ENCODE measurements at places on chromosomes 12 and 14.

DNA sequence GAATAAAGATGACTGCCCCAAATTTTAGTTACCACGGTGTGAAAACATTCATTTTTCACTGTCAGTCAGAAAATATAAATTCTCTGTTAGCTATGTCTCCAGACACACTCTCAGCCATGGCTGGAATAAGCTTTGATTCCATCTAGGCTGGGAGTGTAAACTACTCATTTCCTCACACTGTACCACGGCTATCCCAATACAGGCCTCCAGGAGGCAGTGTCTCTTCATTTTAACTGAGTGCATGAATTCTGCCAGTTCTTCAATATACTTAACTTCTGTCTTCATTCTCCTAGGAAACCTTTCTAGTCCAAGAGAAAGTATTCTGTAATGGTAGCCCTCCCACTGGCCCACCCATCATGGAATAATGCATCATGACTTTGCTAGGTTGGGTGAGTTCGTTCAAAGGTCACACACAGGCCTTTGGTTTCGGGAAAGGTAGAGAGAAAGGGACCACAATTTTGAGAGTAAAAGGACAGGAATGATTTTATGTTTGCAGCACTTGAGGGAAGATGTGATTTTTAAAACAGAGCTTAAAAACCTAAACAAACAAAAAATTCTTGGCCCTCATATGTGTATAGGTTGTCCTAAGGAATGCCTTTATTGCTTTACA lies 381.1 kb downstream of the SEC23A start:
- no peak for DNase-seq

GRCh38 chr12:60148109-60148508 lies 552.3 kb downstream of the SLC16A7 start:
- DNase-seq: no peak

- no peak for DNase-seq
Measured at GRCh38 chr12:21745258-21745657, 29.2 kb downstream of the KCNJ8 start.

DNA sequence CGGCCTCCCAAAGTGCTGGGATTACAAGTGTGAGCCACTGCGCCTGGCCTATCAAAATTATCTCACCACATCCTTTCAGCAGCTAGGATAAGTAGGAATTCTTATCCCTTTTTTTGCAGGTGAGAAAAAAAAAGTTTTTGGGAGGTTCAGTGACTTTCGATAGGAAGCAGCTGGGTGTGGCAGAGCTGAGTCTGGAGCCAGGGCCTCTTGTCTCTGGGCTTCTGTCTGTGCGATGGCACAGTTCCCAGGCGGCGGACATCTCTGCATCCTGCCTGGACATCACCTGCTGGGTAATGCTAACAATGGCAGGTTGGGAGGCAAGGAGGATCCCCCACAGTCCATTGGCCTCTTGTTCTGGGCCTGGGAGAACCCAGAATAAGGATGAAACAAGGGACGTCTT lies 12.5 kb downstream of the NRXN3 start:
- DNase-seq: no peak

DNA sequence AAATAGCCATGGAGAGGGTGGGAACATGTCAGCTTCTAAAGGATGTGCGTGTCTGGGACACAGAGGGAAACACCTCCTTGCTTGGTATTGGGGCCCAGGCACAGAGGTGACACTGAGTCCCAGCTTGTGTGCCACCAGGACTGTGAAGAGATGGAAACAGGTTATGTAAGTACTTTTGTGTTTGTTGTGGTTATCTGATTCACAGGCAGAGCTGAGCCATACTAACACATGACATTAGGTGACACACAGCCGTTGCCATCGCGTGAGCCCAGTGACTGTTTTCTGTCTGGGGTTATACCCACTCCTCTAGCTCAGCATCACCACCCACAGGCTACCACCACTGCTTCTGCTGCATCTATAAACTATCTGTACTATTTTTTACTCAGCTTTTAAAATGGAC lies 12.1 kb upstream of the FLVCR2 start:
- peak; percentile 90 for DNase-seq

DNA sequence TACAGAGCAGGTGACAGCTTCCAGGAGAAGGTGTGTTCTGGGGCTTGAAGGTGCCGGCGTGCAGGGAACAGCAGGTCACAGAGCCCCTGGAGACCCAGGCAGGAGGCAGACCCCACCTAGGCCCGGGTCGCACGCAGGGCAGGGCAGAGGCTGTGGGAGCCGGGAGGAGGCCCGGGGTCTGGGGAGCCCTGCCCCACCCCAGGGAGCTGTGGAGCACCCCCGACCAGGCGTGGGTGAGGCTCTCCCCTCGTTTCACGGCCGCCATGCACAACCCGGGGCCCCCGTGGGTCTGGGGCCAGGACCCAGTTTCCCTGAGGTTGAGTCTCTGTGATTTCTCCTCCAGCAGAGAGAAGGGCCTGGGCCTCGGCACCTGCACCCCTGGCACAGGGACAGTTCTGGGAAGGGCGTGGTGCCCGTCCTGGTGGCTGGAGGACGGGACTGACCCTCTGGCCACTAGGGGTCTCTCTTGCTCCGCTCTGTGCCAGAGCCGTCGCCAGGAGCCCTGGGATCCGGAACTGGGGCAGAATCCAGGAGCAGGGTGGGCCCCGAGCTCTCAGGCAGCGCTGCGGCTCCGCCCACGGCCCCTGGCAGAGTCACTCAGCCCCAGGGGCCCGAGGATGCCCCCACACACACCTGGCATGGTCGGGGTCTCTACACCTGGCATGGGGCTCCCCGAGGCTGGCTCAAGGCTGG lies 75.2 kb upstream of the FBRSL1 start:
- DNase-seq: peak; percentile 72

- DNase-seq: no peak
Measured at GRCh38 chr14:72849222-72849621, 44.7 kb downstream of the DPF3 start.

- no peak for DNase-seq
Measured at GRCh38 chr12:104048811-104049210, 1.2 kb downstream of the GLT8D2 start.

GRCh38 chr12:72209086-72209485 lies 63.1 kb upstream of the TRHDE start:
- DNase-seq: no peak

- no peak for DNase-seq
Measured at GRCh38 chr14:66380143-66380542, 106.0 kb upstream of the CCDC196 start.

- peak; percentile 55 for DNase-seq
Measured at GRCh38 chr12:57063991-57064685, 14.2 kb upstream of the MYO1A start.

DNA sequence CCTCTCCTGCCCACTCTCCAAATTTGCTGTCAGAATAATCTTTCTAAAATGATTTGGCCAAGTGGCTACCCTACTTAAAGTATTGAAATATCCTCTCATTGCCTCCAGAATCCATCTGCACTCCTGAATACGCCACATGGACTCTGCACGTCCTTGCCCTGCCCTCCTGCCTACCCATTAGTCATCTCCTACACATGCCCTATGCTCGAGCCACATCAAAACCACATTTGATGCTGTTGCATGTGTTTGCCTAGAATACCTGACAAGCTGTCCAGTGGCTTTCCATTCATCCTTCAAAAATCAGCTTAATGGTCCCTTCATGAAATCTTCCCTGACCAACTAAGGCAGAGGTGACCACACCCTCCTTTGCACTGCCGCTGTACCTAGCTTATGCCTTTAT lies 17.0 kb downstream of the VCPKMT start:
- DNase-seq: no peak

- DNase-seq: no peak
Measured at GRCh38 chr14:94665121-94665520, 52.9 kb downstream of the SERPINA3 start.

- no peak for DNase-seq
Measured at GRCh38 chr12:96501908-96502307, 12.5 kb downstream of the CFAP54 start.

- DNase-seq: peak; percentile 76
Measured at GRCh38 chr12:3803865-3804472, 51.1 kb upstream of the CRACR2A start.

DNA sequence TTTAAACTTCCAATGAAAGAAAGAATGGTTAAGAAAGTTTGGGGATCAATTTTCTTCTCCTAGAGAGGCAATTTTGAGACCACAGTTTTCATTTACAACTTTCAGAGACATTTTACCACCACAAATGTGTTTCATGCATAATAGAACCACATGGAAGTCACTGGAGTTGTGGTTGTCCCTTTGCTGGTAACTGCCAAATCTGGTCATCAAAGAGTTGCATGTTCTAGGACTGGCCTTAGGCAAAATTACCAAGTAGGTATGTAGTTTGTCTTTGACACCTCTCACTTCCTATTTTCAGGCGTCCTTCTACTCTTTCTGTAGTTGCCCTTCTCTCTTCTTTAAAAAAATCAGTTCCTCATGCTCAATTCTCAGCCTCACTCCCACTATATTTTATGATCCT lies 54.3 kb upstream of the TMX1 start:
- no peak for DNase-seq

- DNase-seq: no peak
Measured at GRCh38 chr12:69056743-69057515, 124.0 kb upstream of the CPM start.

DNA sequence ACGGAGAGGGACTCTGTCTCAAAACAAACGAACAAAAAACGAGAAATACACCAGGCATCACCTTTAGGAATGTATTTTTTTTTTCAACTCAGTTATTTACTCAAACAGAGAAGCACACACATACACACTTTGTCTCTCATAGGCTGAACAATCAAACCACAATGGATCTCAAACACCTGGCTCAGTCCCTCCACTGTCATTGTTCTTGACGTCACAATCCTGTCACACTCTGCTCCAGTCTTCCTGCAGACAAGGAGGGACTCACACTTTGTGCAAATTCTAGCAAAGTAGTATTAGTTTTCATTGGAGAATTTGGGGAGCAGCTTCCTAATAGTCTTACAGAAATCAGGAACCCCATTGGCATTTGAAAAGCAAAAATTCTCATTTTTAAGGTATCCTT lies 727.8 kb downstream of the BCL11B start:
- no peak for DNase-seq

DNA sequence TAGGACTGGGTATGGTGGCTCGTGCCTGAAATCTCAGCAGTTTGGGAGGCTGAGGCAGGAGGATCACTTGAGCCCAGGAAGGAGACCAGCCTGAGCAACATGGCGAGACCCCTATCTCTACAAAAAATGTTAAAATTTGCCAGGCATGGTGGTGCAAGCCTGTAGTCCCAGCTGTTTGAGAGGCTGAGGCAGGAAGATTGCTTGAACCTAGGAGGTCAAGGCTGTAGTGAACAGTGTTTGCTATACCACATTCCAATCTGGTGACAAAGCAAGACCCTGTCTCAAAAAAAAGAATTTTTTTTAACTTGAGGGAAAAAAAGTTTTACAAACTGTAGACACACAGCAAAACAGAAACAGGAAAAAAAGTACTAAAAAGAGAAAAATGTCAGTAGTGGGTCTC lies 2.3 kb upstream of the MAP3K9 start:
- no peak for DNase-seq

GRCh38 chr14:35201066-35201465 lies 78.7 kb downstream of the PRORP start:
- no peak for DNase-seq

GRCh38 chr14:99344051-99344758 lies 72.2 kb upstream of the BCL11B start:
- DNase-seq: no peak

DNA sequence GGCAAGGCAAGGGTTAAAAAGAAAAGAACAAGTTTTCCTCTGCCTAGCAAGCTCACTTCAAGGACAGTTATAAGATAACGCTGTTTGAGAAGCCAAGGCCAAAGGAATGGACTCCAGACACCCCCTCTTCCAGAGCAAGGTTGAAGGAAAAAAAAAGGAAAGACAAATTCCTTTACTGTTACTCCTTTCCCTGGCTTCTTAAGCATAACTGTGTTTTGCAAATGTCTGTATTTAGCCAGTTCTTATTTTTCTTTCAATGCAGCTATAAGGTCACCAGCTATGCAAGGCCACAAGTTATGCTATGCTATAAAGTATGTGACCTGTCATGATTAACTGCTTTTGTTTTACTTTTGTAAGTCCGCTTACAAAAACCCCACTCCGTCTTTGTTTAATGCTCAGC lies 26.6 kb downstream of the ZNF410 start:
- no peak for DNase-seq

- DNase-seq: no peak
Measured at GRCh38 chr12:27000961-27001360, 13.2 kb downstream of the TM7SF3 start.

GRCh38 chr14:103019826-103020225 lies 37.5 kb downstream of the CDC42BPB start:
- no peak for DNase-seq
